ENCODE measurements at places on chromosomes 2 and 18.

GRCh38 chr18:41558715-41559114, 396.3 kb upstream of the PIK3C3 start:
- DNase-seq = no peak

DNA sequence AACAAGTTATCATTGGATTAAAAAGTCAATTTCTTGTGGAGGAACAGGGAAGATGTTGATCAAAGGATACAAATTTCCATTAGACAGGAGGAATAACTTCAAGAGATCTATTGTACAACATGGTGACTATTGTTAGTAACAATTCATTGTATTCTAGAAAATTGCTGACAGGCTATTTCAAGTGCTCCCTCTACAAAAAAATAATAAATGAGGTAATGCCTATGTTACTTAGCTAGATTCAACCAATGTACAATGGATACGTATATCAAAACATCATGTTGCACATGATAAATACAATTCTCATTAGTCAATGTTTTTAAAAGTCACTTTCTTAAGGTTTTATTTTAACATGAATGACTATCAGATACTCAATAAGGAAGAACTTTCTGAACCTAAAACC, 33.5 kb downstream of the TFCP2L1 start:
- no peak for DNase-seq

DNA sequence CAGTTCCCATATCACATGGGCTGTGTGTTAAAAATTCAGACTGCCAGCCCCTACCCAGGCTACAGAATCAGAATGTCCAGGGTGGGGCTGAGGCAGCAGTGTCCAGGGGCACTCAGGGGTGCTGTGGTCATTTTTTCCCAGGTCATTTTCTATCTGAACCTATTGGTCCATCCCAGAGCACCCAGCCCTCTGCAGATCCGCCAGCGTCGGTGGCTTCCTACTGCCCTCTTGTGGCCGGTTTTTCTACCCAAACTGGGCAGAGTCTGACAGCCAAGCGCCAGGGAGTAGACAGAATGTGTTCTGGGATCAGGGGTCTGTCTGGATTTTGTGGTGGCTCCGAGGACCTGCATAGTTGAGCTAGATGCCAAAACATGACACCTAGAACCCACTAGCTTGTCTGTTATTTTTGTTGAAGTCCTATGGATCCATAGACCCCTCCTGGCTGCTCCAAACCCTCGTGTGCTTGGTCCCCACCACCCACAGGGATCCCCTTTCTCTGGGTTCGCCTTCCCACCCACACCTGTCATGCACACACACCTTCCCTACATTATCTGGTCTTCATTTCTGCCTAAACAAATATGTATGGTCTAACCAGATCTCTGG, 34.1 kb upstream of the RMDN2 start:
- peak; percentile 52 for DNase-seq

DNA sequence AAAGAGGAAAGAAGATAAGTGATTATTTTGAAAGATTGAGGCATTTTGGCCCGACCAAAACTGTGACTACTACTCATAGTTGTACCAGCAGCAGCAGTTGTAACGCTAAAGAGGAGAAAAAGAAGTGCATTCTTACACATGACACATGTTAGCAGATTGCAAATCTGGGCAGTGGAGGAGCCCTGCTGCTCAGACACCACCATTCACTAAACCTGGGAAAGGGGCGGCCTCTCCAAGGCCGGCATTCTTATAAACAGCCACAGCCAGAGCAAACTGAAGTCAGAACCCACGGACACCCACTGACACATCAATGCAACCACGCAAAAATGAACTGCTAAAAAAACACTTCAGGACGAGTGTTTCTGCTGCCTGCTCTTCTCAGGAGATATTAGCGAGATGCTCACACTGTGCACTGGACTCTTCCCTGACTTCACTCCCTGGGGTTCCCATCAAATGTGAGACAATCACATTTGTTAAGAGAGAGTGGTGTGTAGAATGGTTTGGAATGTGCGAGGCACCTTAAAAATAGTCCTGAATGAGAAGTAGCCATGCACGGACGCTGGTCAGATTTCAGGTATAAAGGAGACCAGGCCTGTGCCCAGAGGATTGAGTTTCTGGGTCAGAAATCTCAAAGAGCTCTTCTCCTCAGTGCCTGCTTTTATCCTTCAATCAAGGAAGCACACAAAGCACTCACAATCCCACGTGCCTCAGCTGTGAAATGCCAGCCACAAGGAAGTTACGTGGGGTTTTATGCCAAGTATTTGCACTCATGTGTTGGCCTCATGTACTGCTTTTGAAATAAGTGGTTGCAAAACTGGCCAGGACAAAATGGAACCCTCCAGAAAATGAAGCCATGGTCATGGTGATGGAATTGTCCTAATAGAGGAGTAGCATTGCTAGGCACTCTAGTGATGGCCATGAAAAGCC, 83.4 kb downstream of the MTCL1 start:
- DNase-seq = no peak

- no peak for DNase-seq
These were observed 11.8 kb upstream of the PROC start for GRCh38 chr2:127406454-127406853.

DNA sequence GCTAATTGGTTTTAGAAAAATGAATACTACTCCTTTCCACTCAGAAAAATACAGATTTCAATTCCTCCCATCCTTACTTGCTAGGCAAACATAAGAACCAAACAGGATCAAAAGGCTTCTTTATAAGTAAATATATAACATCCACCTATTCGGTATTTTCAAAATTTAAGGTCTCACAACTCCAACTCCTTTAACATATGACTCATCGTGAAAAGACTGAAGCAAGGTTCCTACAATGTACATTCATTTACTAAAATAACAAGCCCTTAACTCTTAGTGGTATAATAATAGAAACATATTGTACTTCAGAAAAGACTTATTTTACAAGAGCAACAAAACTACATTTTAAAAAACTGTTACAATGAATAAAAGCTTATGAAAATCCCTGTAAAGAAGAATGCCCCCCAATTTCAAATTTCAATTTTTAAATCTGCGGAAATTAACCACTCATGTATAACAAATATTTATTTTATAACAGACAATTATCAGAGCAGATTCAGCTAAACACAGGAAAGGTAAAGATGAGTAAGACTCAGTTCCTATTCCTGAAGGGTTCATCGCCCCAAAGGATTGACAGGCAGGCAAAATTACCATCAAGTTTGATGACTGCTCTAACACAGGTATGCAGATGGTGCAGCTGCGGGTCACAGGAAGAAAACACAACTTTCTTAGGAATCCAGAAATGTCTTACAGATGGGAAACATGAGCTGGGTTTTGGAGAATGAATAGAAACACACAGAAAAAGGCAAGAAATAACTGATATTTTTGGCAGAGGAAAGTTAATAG, 96.4 kb downstream of the COBLL1 start:
- DNase-seq = no peak

GRCh38 chr2:62884514-62884913, 166.1 kb upstream of the OTX1 start:
- DNase-seq = no peak

DNA sequence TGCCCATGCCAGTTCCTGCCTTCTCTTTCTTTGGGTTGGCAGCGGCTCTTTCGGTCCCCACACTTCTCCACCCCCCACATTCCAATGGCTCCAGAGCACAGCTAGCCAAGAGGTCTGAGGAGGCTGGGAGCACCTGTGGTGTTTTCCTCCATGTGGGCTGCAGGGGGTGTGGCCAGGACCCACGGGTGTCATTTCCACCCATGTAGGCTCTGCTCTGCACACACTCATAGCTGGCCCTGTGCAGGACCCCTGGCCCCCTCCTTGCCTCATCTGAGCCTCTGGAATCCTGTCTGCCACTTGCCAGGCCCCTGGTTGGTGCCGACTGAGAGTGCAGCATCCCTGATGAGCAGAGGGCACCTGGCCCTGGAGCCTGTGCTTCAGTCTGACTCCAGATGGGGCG, 46.3 kb downstream of the DYSF start:
- no peak for DNase-seq

DNA sequence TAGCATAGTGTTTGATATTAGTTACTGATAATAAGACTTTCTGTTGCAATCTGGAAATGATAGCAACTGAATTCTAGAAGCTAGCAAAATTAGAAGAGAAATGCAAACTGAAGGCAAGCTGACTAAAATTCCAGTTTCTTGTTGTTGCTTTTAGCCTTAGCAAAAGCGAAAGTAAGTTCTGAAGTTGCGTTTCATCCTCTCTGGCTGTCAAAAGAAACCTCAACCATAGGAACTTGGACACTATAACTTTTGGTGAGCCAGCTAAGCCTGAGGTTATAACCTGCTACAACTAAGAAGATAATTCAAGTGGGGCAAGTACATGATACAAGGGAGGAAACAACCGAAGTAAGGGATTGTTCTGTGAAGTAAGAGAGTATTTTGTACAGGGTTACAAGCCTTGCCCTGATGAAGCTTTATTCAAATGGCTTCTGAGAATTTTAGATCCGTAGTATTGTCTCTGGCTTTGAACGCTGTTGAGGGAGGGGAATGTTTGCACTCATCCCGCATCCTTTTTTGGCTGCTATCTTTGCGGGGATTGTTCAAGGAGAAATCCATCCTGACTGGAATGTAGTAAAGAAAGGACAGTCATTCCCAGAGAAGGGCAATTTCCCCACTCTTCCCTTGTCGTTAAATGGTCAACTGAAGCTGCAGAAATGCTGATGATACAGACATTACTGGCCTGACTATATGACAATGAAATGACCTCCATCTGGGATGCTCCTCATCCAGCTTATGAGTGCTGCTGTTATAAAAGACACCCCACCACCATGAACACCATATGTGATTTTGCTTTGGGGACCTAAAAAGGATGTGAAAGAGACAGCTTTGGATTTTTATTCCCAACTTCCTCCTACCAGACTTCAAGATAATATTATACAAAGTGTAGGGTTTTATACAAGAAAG, 7.0 kb upstream of the TMX3 start:
- no peak for DNase-seq

- no peak for DNase-seq
These were observed 142.2 kb downstream of the PLCL1 start for GRCh38 chr2:197946562-197946961.

GRCh38 chr2:110983133-110983532, 137.6 kb upstream of the BCL2L11 start:
- no peak for DNase-seq

DNA sequence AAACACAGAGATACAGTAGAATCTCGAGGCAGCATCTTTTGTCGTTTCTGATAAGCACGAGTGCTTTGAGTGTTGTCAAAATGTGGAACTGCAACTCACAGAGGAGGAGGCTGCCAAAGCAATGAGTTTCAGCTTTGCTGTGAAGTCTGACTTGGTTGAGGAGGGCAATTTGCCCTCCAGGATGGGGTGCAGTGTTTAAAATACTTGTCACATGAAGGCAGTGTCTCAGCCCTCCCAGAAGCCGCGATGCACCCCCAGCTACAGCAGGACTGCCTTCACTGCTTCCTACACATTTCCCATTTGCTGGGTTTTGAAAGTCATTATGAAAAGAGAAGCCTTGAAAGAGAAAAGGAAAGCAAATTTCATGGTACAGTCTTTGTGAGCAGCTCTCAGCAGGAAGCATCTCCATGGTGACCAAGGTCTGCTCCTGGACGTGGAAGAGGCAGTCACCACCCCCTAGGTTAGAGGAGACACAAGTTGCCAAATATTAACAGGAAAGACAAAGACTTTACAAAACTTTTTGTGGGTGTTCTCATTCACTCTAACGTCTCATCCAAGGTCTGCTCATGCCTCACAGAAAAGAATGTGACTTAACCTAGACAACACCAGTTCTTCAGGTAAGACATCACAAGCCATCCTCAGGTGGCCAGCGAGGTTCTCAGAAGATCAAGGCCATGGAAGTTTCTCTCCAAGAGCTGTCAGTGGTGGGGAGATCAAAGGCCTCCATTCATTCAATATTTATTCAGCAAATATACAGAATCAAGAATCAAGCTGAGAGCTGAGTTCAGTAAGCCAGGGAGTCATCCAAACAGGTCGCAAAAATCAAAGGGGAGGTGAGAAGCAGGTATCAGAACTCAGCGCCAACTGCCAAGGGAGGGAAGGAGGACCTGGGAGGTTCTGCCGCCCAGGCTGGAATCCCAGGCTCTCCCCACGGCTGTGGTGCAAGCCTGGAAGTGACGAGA, 476.0 kb downstream of the EIPR1 start:
- no peak for DNase-seq

- no peak for DNase-seq
These were observed 580.4 kb upstream of the FAM98A start for GRCh38 chr2:34179511-34179910.

DNA sequence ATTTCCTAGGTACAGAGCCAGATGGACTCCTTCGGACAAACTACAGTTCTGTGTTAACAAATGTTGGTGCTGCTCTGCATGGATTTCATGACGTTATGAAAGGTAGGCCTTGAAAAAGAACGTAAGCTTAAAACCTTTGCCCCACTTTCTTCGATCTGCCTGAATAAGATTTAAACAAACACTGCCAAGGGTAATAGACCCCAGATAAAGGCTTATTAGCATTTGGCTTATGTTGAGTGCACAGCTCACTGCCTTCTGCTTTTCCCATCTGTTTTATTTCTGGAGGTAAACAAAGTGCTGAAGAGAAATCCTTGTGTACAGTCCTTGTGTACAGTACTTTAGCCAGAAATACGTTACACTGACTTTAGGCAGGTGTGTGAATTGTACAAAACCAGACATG, 50.0 kb upstream of the STON1 start:
- DNase-seq = no peak

DNA sequence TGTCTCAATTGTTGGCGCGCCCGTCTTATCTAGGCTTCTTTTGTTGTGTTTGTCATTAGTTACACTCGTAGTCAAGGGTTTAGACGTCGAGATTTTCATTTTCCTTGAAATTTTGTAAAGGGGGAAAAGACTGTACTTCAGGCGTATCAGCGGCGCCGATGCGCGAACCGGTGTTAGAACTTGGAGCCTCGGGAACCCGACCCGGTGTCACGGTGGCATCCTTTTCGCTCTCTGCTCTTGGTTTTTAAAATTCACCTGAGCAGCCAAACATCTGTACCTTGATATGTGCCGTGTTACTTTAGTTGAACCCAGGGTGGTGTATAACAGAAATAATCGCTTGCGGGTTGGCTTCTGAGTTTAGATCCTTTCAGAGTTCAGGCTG, 643 bp downstream of the RMC1 start:
- no peak for DNase-seq

GRCh38 chr2:198129609-198130008, 325.2 kb downstream of the PLCL1 start:
- no peak for DNase-seq

GRCh38 chr2:234483568-234484251, 13.2 kb downstream of the ARL4C start:
- DNase-seq = peak; percentile 90

GRCh38 chr2:99775585-99775984, 285.8 kb upstream of the REV1 start:
- no peak for DNase-seq

DNA sequence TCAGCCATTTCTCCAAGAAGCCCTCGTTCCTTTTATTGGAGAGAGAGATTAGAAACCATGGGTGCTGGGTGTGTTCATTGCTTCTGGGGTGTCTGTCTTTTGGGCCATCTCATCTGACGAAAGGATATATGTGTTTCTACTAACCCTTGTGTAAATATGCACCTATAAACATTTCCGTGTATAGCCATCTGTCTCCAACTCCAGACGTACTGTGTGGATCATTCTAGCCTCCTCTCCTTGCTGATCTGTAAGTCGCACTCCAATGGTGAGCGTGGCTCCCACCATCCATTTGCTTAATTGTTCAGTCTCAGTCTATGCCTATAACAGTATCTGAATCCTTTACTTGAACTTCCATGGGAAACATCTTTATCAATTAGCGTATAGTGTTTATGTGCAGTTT, 1.8 kb downstream of the RBFA start:
- DNase-seq = no peak

Measured in T-helper 1 cell (primary cell).